ENCODE measurements at places on chromosomes 5 and 9.
A peak's percentile ranks its signal among the peaks of the same experiment; 100 is the strongest.

- peak; percentile 95 for DNase-seq
Measured at GRCh38 chr5:83844449-83845068, 123.9 kb upstream of the HAPLN1 start.

DNA sequence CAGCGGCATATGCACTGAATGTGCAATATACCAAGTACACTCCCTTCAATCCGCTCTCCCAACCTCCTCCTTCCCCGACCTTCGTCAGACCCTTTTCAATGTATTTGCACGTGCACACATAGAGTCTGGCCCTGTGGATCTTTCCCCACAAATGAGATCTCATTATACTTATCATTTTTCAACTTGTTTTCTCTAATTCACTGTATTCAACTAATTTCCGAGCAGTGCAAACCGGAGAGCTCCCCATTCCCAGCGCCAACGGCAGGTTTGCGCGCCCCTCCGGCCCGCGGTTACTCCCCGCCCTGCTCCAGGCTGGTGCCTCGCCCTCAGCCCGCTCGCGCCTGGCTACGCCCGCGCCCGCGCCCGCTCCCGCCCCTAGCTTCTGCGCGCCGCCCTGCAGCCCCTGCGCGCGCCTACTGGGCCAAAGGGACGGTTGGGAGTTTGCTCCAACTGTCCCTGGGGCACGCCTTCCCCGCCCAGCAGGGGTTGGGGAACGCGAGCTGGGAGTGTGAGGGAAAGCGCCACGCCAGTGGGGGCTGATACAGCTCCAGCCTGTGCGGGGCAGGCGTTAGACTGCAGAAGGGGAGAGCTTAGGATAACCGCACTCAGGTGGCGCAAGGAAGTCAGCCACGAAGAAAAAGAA lies 3.3 kb upstream of the CDC20B start:
- no peak for DNase-seq

DNA sequence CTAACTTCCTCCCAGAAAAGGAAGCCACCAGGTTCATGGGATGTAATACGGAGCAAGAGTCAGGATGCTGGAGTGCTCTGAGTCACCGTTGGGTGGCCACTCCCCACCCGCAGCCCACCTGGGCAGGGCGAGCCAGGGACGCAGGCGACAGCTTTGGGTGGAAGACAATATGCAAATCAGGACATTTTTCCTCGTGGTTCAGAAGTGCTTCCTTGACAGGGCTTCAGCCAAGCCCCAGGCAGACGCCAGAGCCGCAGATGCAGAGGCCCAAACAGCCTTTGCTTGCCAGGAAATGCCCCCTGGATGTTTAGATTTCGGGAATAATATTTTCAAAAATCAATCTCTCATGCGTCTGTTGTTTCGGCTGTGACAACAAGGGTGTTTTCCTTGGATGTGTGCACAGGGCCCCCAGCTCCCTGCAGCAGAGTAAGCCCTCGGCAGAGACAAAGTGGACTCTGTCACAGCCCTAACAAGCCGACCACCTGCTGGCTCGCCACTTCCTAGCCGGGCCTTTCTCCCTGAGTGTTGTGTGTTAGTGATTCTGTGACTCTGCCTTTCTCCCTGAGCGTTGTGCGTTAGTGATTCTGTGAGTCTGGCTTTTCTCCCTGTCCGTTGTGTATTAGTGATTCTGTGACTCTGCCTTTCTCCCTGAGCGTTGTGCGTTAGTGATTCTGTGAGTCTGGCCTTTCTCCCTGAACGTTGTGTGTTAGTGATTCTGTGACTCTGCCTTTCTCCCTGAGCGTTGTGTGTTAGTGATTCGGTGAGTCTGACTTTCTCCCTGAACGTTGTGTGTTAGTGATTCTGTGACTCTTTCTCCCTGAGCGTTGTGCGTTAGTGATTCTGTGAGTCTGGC lies 11.8 kb upstream of the SLC9A3 start:
- DNase-seq = no peak

DNA sequence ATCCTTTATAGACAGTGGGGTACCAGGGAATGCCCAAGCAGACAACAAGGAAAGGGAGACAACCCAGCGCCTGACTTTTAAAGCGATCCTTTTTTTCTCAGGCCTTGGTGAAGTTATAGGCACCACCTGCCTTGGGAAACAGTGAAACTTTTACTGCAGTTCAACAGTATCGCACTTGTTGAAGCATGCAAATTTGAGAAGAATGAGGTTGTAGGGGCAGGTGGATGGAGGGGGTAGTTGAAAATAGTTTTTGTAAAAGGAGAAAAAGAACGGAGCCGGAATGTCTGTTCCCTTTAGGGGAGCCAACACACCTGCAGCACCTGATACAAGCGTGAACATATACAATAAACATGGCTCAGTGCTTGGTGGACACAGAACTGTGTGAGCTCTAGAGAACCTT lies 190.2 kb upstream of the NR3C1 start:
- no peak for DNase-seq

- DNase-seq = no peak
Measured at GRCh38 chr5:40484495-40484894, 195.2 kb upstream of the PTGER4 start.

DNA sequence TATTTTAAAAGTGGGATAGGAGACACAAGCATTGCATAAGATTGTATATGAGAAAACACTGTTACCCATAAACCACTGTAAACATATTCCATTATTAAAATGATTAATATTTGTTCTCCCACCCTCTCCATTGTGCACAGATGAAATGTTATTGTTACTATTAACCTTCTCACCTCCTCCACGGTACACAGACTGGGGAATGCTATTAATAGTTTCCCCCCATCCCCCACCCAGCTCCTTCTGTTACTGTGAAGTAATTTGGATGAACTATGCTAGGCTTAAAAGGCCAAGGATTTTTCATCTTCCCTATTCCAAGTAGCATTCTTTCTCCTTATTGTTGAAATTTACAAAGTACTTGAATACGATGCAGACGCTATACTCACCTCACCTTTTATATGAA lies 91.4 kb downstream of the JAKMIP2 start:
- no peak for DNase-seq

GRCh38 chr9:84303061-84303460 lies 37.5 kb downstream of the SLC28A3 start:
- no peak for DNase-seq

Data from astrocyte of the spinal cord (primary cell).